Activated CD4-positive, alpha-beta T cell treated with anti-CD3 and anti-CD28 coated beads, Interleukin-2, amount 10 ng/mL, durations not matched to agents 24 days and 14 days (primary cell): ENCODE measurements at places on chromosomes 3 and 15. TPM values are rescaled to one million over a fixed set of nuclear protein-coding genes. Genes with fewer than 3 reads are reported as not detected.

Gene SCAANT1
- not detected in 2 replicates for total RNA-seq

GRCh38 chr15:74682954-74683353 lies 12.9 kb downstream of the EDC3 start:
- H3K27ac ChIP-seq = no peak overlapping the region
- peaks cover 24% of the 10 kb centered on the region for H3K36me3 ChIP-seq
- H3K4me1 ChIP-seq = no peaks in the 10 kb centered on the region
- no peak overlapping the region for H3K4me3 ChIP-seq
- H3K27me3 ChIP-seq = no peaks in the 10 kb centered on the region
- no peak for DNase-seq

Gene EDEM1
- 167 and 168 TPM in 2 replicates for total RNA-seq

GRCh38 chr3:113275258-113275556 lies 63.9 kb downstream of the BOC start:
- H3K27me3 ChIP-seq = no peaks in the 10 kb centered on the region
- no peak overlapping the region for H3K27ac ChIP-seq
- H3K4me1 ChIP-seq = peaks cover 7% of the 10 kb centered on the region

DNA sequence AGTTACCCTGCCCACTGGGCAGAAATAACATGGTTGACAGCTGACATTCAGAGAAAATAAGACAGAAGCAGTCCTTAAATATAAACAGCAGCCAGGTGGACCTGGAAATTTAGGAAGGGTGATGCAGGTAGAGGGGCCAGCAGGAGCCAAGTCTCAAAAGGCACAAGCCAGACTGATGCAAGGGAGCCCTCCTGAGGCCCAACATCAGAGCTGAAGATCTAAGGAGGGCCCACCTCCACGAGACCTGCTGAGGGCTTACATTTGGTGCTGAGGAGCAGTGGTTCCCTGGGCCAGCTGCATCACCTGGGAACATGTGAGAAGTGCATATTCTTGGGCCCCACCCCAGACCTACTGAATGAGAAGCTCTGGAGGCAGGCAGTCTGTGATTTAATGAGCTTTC lies 105.5 kb upstream of the TRIM42 start:
- no peak overlapping the region for H3K27ac ChIP-seq
- no peak overlapping the region for H3K4me3 ChIP-seq
- no peaks in the 10 kb centered on the region for H3K36me3 ChIP-seq
- H3K4me1 ChIP-seq = no peaks in the 10 kb centered on the region

Gene ENTPD3
- total RNA-seq = not detected in 2 replicates

Gene FEZF2
- total RNA-seq = not detected in 2 replicates

Gene KCNH8
- not detected in 2 replicates for total RNA-seq

- H3K36me3 ChIP-seq = no peaks in the 10 kb centered on the region
- peaks cover 16% of the 10 kb centered on the region for H3K27me3 ChIP-seq
- DNase-seq = peak; percentile 69
- H3K27ac ChIP-seq = no peak overlapping the region
- peaks cover 3% of the 10 kb centered on the region for H3K4me1 ChIP-seq
These were observed 45.0 kb downstream of the GPR176 start for GRCh38 chr15:39874890-39875549.

DNA sequence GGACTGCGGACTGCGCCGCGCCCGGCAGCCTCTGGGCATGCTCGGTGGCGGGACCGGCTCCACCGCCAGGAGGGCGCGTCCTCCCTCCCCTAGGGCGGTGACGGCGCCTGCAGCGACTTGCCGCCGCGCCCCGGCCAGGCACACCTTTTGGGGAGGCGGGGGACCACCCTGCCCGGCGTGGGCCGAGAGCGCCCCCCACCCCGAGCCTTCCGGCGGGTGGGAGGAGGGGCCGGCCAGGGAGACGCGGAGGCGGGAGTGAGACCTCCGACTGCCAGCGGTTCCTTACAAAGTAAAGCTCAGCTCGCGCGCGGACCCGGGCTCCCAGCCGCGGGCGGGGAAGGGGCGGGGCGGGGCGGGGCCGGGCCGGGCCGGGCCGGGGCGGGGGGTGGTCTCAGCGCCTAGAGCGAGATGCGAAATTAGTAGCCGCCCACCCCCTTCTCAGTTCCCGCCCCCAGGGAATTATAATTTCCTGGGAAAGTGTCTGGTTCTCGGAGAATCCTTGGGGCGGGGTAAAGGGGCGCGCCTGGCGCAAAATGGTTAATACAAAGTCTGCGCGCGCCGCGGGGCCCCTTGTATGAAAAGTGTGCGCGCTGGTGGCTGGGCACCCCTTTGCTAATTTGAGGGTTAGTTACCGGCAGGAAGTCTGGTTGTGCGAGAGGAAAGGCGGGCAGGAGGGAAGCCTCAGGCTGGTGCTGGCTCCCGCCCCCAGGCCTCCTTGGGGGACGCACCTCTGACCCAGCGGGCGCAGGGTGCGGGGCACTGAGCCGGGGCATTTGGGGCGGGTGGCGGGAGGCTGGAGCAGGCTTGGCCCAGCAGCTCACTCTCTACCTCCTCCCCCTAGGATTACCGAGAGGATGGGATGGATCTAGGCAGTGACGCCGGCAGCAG lies 224.8 kb upstream of the IL12A start:
- H3K27ac ChIP-seq = peak overlapping the region; percentile 72
- DNase-seq = peak; percentile 85
- peaks cover 18% of the 10 kb centered on the region for H3K4me1 ChIP-seq
- no peaks in the 10 kb centered on the region for H3K36me3 ChIP-seq
- H3K27me3 ChIP-seq = peaks cover 61% of the 10 kb centered on the region

Gene TRAIP
- 27.1 and 30.4 TPM in 2 replicates for total RNA-seq

DNA sequence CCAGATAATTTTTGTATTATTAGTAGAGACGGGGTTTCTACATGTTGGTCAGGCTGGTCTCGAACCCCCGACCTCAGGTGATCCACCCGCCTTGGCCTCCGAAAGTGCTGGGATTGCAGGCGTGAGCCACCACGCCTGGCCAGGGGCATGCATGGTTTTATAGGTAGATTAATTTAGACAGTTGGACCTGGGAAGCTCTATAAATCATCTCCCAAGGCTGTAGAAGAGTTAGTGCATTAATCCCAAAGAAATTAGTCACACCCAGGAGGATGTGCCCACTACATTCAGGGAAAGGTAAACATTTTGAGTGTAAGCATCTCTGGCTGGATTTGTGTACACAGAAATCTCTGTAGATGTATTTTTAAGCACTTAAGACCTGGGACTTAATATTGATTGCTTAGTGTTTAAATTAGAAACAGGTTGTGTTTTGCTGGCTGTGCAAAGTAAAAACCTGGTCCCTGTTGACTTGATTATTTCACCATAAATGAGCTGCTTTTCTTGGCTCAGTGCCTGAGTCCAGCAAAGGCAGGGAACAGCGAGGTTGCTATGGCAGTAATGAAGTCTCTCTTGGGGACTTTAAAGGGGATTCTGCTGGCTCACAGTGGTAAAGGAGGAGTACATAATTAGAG lies 19.2 kb downstream of the EXOSC7 start:
- peaks cover 39% of the 10 kb centered on the region for H3K4me1 ChIP-seq
- DNase-seq = no peak
- H3K27me3 ChIP-seq = no peaks in the 10 kb centered on the region
- no peak overlapping the region for H3K27ac ChIP-seq

- no peak for DNase-seq
- no peaks in the 10 kb centered on the region for H3K36me3 ChIP-seq
- H3K4me3 ChIP-seq = no peak overlapping the region
These were observed 14.1 kb downstream of the RPLP1 start for GRCh38 chr15:69466733-69467132.

DNA sequence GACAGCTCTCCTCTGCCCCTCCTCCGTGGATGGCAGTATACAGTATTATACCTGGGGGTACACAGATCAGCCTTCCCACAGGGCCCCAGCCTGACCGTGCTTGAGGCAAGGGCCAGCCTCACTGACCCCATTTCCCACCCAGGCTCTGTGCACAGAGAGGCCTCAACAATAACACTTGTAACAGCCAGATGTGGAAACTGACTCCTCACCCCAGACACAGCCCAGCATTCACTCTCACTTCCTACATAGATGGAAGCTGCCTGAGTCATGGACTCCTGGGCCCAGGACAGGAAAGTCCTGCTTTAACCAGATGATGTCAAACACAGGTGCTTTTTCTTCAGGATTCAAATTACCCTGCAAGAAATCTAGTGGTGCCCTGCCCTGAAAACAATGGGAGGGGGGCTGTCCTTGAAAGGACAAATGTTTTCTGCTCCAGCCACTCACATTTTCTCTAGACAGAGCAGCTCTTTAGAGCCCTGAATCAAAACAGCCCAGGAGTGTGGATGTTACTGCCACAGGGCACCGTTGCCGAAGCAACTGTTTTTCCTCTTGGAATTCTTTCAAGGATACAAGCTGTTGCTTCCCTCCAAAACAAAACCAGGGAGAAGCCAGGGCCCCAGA lies 16.4 kb downstream of the CCDC12 start:
- H3K36me3 ChIP-seq = peaks cover 32% of the 10 kb centered on the region
- peak overlapping the region; percentile 83 for H3K27ac ChIP-seq
- H3K4me3 ChIP-seq = peak overlapping the region; percentile 32
- no peak for DNase-seq
- H3K4me1 ChIP-seq = peaks cover 63% of the 10 kb centered on the region

DNA sequence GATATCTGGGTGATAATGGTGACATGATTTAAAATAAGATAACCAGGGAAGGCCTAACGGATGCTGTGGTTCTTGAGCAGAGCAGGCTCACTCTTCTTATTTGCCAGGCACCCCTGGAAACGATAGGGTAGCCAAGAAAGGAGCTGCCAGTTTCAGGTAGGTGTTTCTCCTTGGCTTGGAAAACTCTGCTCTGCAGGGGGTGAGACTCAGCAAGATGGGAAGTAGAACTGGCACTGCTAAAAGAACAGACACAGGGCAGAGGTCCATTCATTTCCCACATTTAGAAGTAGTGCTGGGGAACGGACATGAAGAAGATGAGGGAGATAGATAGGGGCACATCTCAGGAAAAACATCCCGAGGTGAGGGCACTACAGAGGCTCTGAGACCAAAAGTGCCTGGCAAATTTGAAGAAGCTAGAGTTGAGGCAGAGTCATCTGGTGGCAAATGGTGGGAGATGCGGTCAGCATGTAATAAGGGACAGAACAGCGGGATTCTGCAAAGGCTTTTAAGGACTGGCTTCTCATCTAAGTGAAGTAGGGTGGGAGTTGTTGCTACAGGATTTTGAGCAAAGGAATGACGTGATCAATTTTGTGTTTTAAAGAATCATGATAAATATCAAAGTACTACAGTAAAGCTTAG lies 323.4 kb upstream of the PLSCR5 start:
- no peak overlapping the region for H3K27ac ChIP-seq
- no peaks in the 10 kb centered on the region for H3K36me3 ChIP-seq

GRCh38 chr3:73719861-73720260 lies 95.1 kb upstream of the PDZRN3 start:
- no peak overlapping the region for H3K4me3 ChIP-seq
- H3K27ac ChIP-seq = no peak overlapping the region
- H3K27me3 ChIP-seq = no peaks in the 10 kb centered on the region
- no peak for DNase-seq
- H3K4me1 ChIP-seq = no peaks in the 10 kb centered on the region

DNA sequence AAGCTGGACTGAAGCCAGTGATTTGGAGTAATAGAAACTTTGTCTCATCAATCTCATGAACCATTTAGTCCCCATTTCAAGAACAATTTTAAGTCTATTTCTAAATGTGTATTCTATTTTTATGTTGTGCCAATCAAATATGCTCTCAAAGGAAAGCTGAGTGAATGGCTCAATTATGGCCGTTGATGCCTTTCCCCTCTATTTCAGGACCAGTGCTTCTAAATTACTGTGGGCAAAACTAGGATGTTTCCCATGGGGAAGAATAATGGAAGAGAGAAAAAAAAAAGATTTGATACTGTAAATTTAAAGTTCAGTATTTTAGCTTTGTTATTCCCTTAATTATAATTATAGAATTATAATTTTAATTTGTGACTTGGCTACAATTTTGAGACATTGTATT lies 110.1 kb downstream of the CADM2 start:
- DNase-seq = no peak
- no peaks in the 10 kb centered on the region for H3K36me3 ChIP-seq
- no peaks in the 10 kb centered on the region for H3K27me3 ChIP-seq

Gene NOX5
- total RNA-seq = not detected in 2 replicates

DNA sequence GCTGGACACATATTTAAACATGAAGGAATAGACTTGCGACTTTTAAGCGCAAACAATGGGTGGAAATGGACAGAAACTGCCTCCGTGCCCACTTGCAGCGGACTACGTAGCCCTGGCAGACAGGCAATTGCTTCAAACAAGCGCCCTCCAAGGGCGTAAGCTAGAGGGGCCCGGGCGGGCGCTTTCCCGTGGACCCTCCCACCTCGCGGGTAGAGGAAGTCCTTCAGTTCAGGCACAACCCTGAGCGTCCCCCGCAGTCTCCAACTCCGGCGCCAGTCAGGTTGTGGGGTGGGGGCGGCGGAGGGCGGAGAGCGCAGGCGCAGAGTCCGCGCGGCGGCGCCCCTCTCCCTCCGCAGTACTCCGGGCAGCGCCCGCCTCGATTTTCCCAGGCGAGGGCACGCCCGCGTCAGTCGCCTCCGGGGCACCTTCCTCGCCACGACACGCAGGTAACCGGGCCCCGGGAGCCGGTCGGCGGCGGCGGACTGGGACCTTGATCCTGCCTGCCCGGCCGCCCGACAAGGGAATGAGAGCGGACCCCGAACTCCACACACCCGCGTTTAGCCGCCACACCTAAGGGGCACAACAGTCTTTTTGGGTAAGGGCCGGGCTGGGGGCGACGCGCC lies at the start of gene SLC35G2:
Gene SLC35G2 (plus strand): TSS at position 358 of the 623 bp plus-strand sequence. CDS start 35,335 bp downstream, outside the sequence.
- H3K27ac ChIP-seq = peak within 1 kb of the TSS; percentile 81
- DNase-seq = peak; percentile 79
- peaks cover 38% of the 10 kb centered on the region for H3K27me3 ChIP-seq
- peaks cover 2% of the 10 kb centered on the region for H3K36me3 ChIP-seq

DNA sequence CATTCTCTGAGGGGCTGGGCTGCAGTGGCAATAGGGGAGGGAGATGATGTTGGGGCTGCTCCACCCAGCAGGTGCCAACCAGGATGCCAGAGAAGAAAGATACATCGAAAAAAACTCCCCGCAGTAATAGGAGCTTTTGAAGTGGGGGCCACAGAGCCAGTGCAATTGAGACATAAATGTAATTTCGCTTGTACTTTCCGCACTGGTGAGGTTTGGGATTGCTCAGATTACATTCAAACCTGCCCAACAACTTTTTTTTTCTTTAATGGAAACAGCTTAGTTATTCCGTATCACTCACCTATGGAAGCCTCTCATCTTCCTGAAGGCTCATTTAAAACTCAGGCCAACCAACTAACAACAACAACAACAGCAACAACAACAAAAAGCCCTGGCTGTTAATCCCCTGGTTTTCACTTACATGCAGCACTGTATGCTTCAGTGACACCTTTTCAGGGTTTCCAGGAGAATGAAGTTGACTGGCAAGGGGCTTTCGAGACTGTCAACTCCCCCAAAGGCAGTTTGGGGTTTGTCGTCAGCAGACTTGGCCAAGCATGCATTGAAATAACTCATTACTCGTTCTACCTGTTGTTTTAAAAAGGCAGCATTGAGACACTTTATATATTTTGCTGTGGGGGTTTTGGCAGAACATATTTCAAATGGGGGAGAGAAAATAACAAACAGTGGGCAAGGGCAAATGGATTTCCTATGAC lies 163.8 kb downstream of the EBLN2 start:
- no peak overlapping the region for H3K27ac ChIP-seq
- no peak for DNase-seq
- H3K36me3 ChIP-seq = no peaks in the 10 kb centered on the region

- peak overlapping the region; percentile 16 for H3K4me3 ChIP-seq
- DNase-seq = no peak
- H3K27me3 ChIP-seq = no peaks in the 10 kb centered on the region
- H3K36me3 ChIP-seq = peaks cover 52% of the 10 kb centered on the region
These were observed 4.8 kb downstream of the MESD start for GRCh38 chr15:80984856-80985255.

Gene PCBP4
- total RNA-seq = 15.2 and 16.8 TPM in 2 replicates
